ENCODE measurements at places on chromosomes 2 and 18.

DNA sequence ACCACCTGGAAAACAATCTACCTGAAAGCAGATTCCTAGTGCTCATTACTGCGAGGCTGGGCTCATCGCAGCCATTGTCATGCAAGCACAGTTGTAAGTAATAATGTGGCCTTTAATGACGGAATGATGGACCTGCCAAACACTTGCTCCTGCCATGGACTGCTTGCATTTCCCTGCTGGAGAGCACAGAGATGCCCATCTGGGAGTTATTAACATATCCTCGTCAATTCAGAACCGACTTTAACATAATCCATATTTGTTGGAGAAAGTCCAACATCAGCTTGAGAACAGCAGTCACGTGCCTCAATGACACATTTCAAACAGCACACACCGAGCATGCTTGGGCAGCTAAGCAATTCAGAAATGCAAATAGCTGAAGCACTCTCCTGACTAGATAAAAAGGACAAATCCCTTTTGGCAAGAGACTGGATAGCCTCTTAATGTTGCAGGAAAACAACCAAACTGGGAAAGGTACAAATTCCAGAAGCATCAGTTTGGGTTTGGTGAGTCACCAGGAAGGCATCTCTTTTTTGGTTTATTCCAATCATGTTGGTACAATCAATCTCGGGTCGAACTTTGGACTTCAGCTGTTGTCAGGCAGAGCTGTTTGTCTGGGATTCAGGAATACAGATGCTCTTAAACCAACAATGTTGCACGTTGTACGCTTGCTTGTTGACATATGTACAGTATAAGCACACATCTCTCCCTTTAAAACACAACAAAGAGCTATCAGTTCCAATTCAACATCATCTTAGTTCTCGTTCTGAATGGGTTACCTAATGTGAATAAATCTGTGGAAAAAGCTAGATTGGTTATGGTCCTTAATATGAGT lies 395.8 kb downstream of the LNPK start:
- DNase-seq, result no peak

DNA sequence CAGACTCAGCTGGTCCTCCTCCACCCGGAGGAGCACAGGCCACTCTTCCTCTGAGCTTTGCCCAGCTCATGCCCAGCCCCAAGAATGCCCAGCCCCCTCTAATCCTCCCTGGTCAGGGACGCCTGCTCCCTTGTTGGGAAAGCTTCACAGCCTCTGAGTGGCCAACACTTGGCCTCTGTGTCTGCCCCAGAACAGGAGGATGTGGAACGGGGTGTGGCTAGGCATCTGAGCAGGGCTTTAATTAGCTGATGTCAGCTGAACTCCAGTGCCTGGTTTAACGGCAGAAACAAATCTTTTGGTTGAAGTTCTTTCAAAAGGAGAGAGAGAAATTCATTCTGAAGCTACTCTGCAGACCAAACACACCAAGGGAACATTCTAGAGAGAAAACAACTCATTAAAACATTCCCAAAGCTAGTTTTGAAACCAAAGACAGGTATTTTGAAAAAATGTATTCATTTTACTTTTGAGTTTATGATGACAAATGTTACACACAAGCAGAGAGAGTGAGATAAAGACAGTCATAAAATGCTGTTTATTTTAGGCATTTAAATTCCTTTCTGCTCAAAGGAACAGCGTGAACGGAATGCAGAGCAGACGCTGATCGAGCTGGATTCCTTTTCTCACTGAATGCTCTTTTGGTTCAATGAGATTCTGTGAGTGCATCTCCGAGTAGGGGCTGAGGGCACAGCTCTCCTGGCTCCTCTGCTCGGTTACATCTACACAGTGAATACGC lies 63.8 kb downstream of the RTP5 start:
- DNase-seq, result peak; percentile 70

GRCh38 chr18:8359076-8359475 lies 250.2 kb upstream of the RAB12 start:
- no peak for DNase-seq

DNA sequence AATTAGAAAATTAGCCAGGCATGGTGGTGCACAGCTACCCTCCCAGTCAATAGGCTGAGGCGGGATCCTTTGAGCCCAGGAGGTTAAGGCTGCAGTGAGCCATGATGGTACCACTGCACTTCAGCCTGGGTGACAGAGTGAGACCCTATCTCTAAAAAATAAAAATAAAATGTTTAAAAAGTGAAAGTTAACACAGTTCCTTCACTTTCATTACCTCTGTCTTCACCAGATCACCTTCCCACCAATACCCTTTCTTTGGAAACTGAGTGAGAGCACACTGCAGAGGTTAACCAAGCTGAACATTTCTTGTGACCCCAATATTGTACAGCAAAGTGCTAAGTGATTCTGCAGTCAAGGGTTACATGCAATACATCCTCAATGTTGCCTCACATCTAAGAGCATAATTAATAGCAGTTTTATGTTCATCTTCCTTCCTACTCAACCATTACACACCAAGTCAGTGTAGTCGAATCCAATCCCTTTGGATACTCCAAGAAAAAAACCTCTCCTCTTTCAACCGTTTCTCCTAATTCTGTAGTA lies 1.7 kb downstream of the L3MBTL4 start:
- DNase-seq, result no peak

DNA sequence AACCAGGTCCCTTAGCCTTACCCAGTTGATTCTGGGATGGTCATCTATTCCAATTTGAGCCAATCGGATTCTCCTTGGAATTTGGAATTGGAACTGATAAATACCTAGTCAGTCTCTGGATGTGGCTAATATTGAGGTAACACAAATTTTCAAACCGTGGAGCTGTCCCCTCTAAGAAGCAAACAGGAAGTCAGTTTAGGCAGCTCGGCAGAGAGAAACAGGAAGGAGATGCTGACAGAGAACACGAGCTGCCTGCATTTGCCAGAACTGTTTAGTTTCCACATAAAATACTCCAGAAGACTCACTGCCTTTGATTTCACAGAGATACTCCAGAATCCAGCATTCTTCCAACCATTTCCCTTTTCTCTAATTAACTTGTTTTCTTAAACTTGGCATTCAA lies 1024.9 kb downstream of the BCL11A start:
- no peak for DNase-seq

GRCh38 chr2:70511971-70512729 lies 41.5 kb downstream of the TGFA start:
- no peak for DNase-seq

DNA sequence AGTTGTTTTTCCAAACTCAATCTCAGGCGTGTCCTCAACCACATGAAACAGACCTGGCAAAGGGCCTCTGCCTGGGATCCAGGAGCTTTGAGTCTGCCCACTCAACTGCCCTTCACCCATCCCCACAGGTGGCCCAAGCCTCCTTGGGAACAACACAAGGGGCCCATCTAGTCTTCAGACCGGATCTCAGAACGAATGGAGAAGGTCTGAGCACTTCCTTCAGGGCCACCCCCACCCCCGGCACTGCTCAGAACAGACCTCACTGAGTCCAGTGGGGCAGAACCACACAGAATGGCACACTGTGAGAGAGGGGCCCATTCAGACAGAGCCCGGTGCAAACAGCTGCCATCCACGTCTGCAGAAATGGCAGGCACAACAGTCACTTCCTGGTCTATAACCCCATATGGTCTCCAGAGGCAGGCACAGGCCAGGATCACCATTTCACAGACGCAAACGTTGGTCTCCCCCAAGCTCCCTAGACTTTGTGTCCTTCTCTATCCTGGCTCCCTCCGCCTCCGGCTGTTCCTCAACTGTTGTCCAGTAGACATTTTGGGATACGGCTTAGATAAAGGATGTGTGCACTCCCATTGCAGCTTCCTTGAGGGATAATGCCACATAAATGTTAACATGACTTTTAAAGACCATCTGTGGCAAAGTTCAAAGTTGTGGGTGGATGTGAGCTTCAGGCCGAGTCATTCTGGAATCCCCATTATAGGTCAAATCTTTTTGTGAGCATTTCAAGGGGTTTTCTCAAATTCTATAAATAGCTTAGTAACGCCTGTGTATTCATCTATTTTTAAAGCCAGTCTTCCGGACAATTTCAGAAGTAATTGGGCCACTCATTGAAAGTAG lies 149.7 kb downstream of the SMAD7 start:
- DNase-seq, result no peak

GRCh38 chr2:172701250-172701649 lies 34.4 kb upstream of the RAPGEF4 start:
- no peak for DNase-seq

DNA sequence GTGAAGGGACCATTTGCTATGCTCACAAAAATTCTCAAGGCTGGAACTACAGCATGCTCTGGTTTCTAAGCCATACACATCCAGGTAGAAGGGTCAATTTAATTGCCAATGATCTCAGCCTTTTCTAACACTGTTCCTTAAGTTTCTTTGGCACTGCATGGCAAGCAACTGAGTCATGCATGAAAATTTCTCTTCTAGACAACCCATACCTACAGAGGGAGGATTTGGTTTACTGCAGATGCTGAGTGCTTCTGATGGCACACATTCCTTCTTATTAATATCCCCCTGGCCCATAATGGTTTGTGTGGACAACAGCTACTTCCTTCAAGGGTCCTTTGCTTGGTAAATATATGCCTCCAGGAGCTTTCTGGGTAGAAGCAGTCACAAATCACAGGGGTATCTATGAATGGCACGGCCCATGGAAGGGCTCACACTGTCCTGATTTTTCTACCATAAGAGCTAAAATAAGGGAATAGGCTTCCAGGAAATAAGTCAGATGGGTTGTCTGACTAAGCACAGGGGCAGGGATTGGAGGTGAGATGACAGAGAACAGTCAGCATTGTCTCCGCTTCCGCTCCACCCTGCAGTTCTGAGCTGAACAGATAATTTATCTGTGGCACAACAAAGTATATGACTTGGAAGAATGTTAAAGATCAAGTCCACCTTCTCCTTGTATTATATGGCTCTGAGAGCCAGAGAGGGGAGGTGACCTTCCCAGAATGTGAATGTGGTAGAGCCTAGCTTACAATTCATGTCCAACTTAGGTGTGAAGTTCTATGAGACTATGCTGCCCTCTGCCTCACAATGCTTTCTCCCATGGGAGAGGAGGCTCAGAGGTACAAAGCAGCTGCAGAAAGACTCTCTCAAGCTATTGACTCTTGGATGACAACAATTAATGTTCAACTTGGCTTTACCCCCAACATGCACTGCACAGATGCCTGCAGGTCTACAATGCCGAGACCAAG lies 199.2 kb upstream of the TNP1 start:
- DNase-seq, result no peak

DNA sequence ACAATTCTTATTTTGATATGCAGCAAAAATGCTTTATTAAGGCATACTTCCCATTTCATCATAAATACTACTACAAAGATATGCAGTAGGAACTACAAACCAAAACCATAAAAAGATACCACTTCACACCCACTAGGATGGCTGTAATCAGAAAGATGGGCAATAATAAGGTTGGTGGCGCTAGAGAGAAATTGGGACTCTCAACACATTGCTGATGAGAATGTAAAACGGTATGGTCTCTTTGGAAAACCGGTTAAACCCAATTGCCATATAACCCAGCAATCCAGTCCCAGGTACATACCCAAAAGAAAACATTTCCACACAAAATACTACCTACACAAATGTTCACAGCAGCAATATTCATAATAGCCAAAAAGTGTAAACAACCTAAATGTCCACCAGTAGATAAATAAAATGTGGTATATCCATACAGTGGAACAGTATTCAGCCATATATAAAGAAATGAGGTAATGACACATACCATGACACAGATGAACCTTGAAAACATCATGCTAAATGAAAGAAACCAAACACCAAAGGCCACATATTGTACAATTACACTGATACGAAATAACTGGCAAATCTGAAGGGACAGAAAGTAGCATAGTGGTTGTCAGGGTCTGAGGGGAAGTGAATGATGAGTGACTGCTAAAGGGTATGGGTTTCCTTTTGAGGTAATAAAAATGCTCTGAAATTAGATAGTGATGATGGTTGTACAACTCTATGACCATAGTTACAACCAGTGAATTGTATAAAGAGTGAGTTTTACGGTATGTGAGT lies 12.7 kb downstream of the SP3 start:
- DNase-seq, result no peak

DNA sequence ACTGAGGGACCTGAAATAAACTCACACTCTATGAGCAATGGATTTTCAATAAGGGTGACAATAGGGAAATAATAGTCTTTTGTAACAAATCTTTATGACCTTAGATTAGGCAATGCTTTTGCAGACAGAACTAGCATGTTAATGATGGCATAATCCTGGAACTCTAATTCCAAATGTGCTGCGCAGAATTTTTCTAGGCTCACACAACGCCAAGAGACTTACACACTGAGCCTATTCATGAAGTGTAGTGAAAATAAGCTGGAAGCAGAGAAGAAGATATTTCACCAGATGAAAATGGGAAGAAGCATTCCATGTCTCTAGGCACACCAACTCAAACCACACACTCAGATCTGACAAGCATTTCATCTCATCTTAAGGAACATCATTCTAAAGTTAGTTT lies 178.5 kb downstream of the L3MBTL4 start:
- peak; percentile 31 for DNase-seq

- DNase-seq, result peak; percentile 68
Measured at GRCh38 chr18:7459851-7460770, 107.0 kb upstream of the PTPRM start.

DNA sequence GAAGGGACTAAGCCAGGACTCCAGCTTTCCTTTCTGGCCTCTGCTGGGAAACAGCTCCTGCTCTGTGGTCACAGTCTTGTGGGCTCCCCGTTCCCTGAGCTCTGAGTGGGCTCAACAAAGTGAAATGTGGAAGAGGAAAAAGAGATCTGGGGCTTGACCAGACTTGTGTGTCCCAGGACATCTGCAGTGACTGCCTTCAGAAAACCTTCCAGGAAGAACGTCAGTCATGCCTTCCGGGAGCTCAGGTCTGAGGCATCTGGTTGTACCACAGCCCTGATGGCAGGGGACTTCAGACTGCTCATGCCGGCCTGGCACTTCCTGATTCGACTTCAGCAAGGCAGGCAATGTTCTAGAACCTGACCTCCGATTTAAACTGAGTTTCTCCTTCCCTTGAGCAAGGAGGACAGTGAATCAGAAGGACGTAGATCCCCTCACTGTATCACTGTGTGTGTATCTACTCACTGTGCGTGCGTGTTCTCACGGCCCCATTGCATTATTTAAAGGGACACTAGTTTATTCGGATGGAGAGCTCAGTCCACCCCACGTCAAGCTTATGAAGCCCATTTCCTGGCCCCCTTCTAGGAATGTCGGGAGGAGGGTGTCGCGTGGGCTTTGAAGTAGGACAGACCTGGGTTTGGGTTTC lies 548 bp upstream of the FBLN7 start:
- no peak for DNase-seq

DNA sequence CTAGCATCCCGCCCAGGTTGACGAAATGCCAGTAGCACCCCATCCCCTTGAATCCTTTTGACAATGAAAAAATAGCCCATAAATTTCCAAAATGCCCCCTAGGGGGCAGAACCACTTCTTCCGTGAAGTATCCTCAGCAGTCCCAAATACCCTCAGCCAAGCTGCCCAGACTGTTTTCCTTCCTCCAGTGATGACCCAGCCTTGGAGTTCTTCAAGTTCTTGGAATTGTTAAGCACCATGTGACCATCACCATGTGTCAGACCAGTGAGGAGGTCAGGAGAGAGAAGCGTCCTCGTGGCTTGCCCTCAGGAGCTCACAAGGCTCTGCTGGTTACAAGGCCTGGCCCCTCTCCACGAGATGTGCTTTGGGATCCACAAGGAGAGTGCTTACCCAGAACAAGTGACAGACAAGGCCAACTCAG lies 1.4 kb upstream of the SLC23A3 start:
- DNase-seq, result peak; percentile 49

All from Ammon's horn (tissue), 1 donor.